ENCODE measurements at places on chromosomes 7 and 10. TPM values are rescaled to one million over a fixed set of nuclear protein-coding genes. Genes with fewer than 3 reads are reported as not detected.

SEC23IP gene
- total RNA-seq: 80.4 TPM

CNTNAP2 gene
- not detected for total RNA-seq

PLEKHS1 gene
- total RNA-seq: not detected

SDK1 gene
- total RNA-seq: 0.50 TPM

AASS gene
- total RNA-seq: 1.4 TPM

BTBD16 gene
- total RNA-seq: not detected

CDNF gene
- total RNA-seq: 1.1 TPM

PRPS1L1 gene
- not detected for total RNA-seq

CD36 gene
- not detected for total RNA-seq

PON1 gene
- not detected for total RNA-seq

FAM13C gene
- total RNA-seq: not detected

CDCA7L gene
- 92.7 TPM for total RNA-seq

NEUROD6 gene
- not detected for total RNA-seq

TIAL1 gene
- 202 TPM for total RNA-seq

CPEB3 gene
- 1.8 TPM for total RNA-seq

TPK1 gene
- total RNA-seq: 20.4 TPM

FAM25G gene
- total RNA-seq: not detected

USP6NL gene
- total RNA-seq: 2.7 TPM

TUBB8 gene
- not detected for total RNA-seq

ZNF680 gene
- 8.2 TPM for total RNA-seq

SRGN gene
- 661 TPM for total RNA-seq

COBL gene
- total RNA-seq: not detected

OPN4 gene
- total RNA-seq: not detected

CLRN3 gene
- not detected for total RNA-seq

ANXA8 gene
- not detected for total RNA-seq

AKR1D1 gene
- total RNA-seq: not detected

TMEM209 gene
- 52.0 TPM for total RNA-seq

TAS2R3 gene
- total RNA-seq: 0.88 TPM

CNOT4 gene
- 19.7 TPM for total RNA-seq

LMTK2 gene
- total RNA-seq: 13.7 TPM

MCM10 gene
- total RNA-seq: 90.8 TPM

ICA1 gene
- total RNA-seq: 0.82 TPM

AS3MT gene
- total RNA-seq: not detected

CPVL gene
- not detected for total RNA-seq

EN2 gene
- total RNA-seq: not detected

CNNM1 gene
- total RNA-seq: 0.38 TPM

SEMA4G gene
- 0.71 TPM for total RNA-seq

SLC13A1 gene
- not detected for total RNA-seq

CCZ1B gene
- total RNA-seq: 57.9 TPM

KAZALD1 gene
- total RNA-seq: 0.21 TPM

TMEM120A gene
- 32.0 TPM for total RNA-seq

ZNF853 gene
- total RNA-seq: 3.4 TPM

SPDYE1 gene
- not detected for total RNA-seq

MMP21 gene
- not detected for total RNA-seq

PPP1R3C gene
- total RNA-seq: 0.15 TPM

CLDN4 gene
- total RNA-seq: not detected

Data from activated CD8-positive, alpha-beta memory T cell treated with anti-CD3 and anti-CD28 coated beads for 36 hours (primary cell).